Subcutaneous preadipocyte (primary cell): ENCODE measurements at places on chromosomes 11 and 22. TPM values are rescaled to one million over a fixed set of nuclear protein-coding genes. Genes with fewer than 3 reads are reported as not detected.

Gene PHF21B
- total RNA-seq = 0.20 TPM in 1 of 2 replicates, not detected in the other

Gene NELL1
- total RNA-seq = not detected in 2 replicates

Gene BATF2
- 0.37 and 0.98 TPM in 2 replicates for total RNA-seq

Gene TRIM49
- not detected in 2 replicates for total RNA-seq

Gene DGAT2
- 9.8 and 18.7 TPM in 2 replicates for total RNA-seq

Gene C11orf86
- not detected in 2 replicates for total RNA-seq

Gene GGT5
- 22.0 and 24.0 TPM in 2 replicates for total RNA-seq

Gene SPINDOC
- 14.0 and 16.4 TPM in 2 replicates for total RNA-seq

Gene CRYAB
- total RNA-seq = 6.5 and 29.8 TPM in 2 replicates

Gene OR5A1
- total RNA-seq = not detected in 2 replicates

Gene BTBD18
- not detected in 2 replicates for total RNA-seq

Gene NEFH
- 0.37 and 0.78 TPM in 2 replicates for total RNA-seq

Gene TXNRD2
- total RNA-seq = 20.9 and 31.3 TPM in 2 replicates

Gene OOSP4A
- not detected in 2 replicates for total RNA-seq

Gene DUSP8
- total RNA-seq = 0.20 TPM in 1 of 2 replicates, not detected in the other

Gene CCDC73
- total RNA-seq = not detected in 2 replicates

Gene GPR83
- under 0.01 TPM in 2 replicates for total RNA-seq

Gene TRIM51
- not detected in 2 replicates for total RNA-seq

Gene SYCE3
- not detected in 2 replicates for total RNA-seq

Gene OR56A1
- not detected in 2 replicates for total RNA-seq

Gene C11orf24
- 27.9 and 32.6 TPM in 2 replicates for total RNA-seq

Gene TRIM29
- total RNA-seq = 0.20 and 1.1 TPM in 2 replicates

Gene KDM4F
- total RNA-seq = not detected in 2 replicates

Gene OR2AG2
- under 0.01 and 0.20 TPM in 2 replicates for total RNA-seq

Gene MYRF
- total RNA-seq = under 0.01 and 0.20 TPM in 2 replicates

Gene EXPH5
- under 0.01 and 0.39 TPM in 2 replicates for total RNA-seq

Gene FAM168A
- total RNA-seq = 20.2 and 21.9 TPM in 2 replicates

Gene SERPING1
- 6.5 and 48.9 TPM in 2 replicates for total RNA-seq

Gene SORL1
- total RNA-seq = under 0.01 TPM in 2 replicates

Gene WBP2NL
- 0.37 TPM in 1 of 2 replicates, not detected in the other for total RNA-seq

Gene UBQLNL
- total RNA-seq = not detected in 2 replicates

Gene MAJIN
- not detected in 2 replicates for total RNA-seq

Gene CCDC87
- total RNA-seq = 0.37 and 0.78 TPM in 2 replicates

Gene CCDC86
- total RNA-seq = 22.0 and 30.5 TPM in 2 replicates
